ENCODE measurements at places on chromosomes 2 and 18. TPM values are rescaled to one million over a fixed set of nuclear protein-coding genes. Genes with fewer than 3 reads are reported as not detected.

ZBTB7C gene
- 0.46 TPM for total RNA-seq

ANO7 gene
- 1.0 TPM for total RNA-seq

GALNT14 gene
- 5.3 TPM for total RNA-seq

DPP10 gene
- total RNA-seq, result not detected

GULP1 gene
- total RNA-seq, result 35.6 TPM

RAX gene
- total RNA-seq, result not detected

CPO gene
- not detected for total RNA-seq

EMX1 gene
- not detected for total RNA-seq

TRAF3IP1 gene
- 12.0 TPM for total RNA-seq

ALLC gene
- total RNA-seq, result not detected
